ENCODE measurements at places on chromosomes 11 and 22. TPM values are rescaled to one million over a fixed set of nuclear protein-coding genes. Genes with fewer than 3 reads are reported as not detected.

SYNGR1 gene
- total RNA-seq = 7.0 TPM

MMP13 gene
- 0.12 TPM for total RNA-seq

ABCG4 gene
- total RNA-seq = 0.20 TPM

USP35 gene
- total RNA-seq = 3.8 TPM

SLC25A18 gene
- total RNA-seq = not detected

PARVB gene
- 72.8 TPM for total RNA-seq

CYTH4 gene
- total RNA-seq = 1.2 TPM

CRELD2 gene
- 56.7 TPM for total RNA-seq

SNRPD3 gene
- 179 TPM for total RNA-seq

AGBL2 gene
- 0.48 TPM for total RNA-seq

TMEM191C gene
- 0.48 TPM for total RNA-seq

RAB3IL1 gene
- total RNA-seq = 1.7 TPM

OR10D3 gene
- not detected for total RNA-seq

KCNQ1 gene
- not detected for total RNA-seq

NDUFS3 gene
- total RNA-seq = 95.5 TPM

NUP160 gene
- total RNA-seq = 27.1 TPM

SLC22A8 gene
- total RNA-seq = not detected

C22orf15 gene
- total RNA-seq = not detected

PVALB gene
- not detected for total RNA-seq

TSSC4 gene
- total RNA-seq = 22.9 TPM

BTG4 gene
- total RNA-seq = not detected

SLC2A11 gene
- 32.1 TPM for total RNA-seq

KRTAP5-10 gene
- total RNA-seq = not detected

PDGFD gene
- total RNA-seq = not detected

TH gene
- total RNA-seq = 0.88 TPM

BARX2 gene
- not detected for total RNA-seq

BDNF gene
- 4.9 TPM for total RNA-seq

LIN7C gene
- 47.3 TPM for total RNA-seq

NPAS4 gene
- not detected for total RNA-seq

CARNS1 gene
- total RNA-seq = not detected

UFD1 gene
- total RNA-seq = 82.4 TPM

ZW10 gene
- 39.4 TPM for total RNA-seq

All from RPMI7951 (cell line).